ENCODE measurements at places on chromosomes 16 and 17. TPM values are rescaled to one million over a fixed set of nuclear protein-coding genes. Genes with fewer than 3 reads are reported as not detected.

MYH13 gene
- not detected for total RNA-seq

- peak; percentile 87 for DNase-seq
Measured at GRCh38 chr16:50102051-50102746, 36.4 kb downstream of the HEATR3 start.

- peak; percentile 97 for DNase-seq
Measured at GRCh38 chr16:56191156-56191815, at the start of gene GNAO1. TSS of gene GNAO1 (plus strand) at chr16:56191489. CDS start at chr16:56192236, 747 bp downstream.

RGS11 gene
- 0.59 TPM for total RNA-seq

TMEM114 gene
- total RNA-seq = not detected

- DNase-seq = no peak
Measured at GRCh38 chr17:27218719-27219488, 75.0 kb upstream of the WSB1 start.

GRCh38 chr16:28001184-28001583 is 62.3 kb downstream of the GSG1L start:
- peak; percentile 59 for DNase-seq

DNA sequence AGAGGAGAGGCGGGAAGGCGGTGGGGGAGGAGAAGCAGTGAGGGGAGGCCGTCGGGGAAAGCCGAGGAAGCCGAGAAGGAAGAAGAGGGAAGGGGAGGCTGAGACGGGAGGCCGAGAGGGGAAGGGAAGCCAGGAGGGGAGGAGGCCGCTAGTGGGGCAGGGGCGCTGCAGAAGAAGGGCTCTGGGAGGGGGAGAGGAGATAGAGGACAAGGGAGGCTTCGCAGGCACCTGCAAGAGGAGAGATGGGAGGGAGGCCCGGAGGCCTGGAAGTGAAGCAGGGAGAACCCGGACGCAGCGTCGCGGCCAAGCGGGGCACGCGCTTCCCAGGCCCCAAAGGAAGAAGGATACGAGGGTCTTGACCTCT is 2.3 kb downstream of the C17orf58 start:
- no peak for DNase-seq

SLC16A6 gene
- total RNA-seq = 1.4 TPM

DNA sequence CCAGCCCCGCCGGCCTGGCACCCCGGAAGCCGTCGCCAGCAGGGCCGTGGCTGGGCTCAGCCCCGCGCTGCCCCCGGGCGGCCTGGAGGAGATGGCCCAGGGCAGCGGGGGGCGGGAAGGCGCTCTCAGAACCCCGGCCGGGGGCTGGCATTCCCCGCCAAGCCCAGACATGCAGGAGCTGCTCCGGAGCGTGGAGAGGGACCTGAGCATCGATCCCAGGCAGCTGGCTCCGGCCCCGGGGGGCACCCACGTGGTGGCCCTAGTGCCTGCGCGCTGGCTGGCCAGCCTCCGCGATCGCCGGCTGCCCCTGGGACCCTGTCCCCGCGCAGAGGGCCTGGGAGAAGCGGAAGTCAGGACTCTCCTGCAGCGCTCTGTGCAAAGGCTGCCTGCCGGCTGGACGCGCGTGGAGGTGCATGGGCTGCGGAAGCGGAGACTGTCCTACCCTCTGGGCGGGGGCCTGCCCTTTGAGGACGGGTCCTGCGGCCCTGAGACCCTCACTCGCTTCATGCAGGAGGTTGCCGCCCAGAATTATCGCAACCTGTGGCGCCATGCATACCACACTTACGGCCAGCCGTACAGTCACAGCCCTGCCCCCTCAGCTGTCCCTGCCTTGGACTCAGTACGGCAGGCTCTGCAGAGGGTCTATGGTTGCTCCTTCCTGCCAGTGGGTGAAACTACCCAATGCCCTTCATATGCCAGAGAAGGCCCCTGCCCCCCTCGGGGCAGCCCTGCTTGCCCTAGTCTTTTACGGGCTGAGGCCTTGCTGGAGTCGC is 551 bp downstream of the WDR81 start:
- DNase-seq = peak; percentile 98

DNA sequence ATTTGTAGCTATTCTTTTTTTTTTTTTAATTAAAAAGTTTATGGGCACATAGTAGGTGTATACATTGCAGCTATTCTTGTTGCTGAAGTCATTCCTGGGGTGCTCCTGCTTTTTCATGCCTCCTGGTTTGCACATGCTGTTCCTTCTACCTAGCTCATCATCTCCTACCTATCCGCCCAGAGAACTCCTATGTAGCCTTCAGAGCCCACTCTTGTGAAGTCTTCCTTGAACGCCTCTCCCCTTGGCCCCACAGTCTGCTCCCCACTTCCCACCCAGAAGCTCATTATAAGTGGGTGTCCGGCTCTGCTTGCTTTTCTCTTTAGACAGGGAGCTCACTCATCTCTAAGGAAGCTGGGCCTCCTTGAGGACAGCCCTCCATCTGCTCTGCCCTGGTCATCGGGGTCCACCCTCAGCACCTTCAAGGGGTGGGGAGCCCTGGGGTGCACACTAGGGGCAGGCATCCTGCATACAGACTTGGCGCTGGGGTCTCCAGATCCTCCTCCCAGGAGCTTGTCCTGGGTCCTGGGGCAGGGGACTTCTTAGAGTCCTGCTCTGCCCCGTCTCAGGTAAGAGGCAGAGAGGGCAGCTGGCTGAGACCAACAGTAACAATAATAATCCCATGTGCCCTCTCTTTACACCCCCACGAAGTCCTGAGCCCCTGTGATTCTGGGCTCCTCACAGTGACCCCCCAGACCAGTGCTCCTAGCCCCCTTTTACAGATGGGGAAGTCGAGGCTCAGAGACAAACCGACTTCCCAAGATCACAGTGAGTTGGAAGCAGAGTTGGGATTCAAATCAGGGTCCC is 3.5 kb upstream of the B9D1 start:
- peak; percentile 66 for DNase-seq

DNA sequence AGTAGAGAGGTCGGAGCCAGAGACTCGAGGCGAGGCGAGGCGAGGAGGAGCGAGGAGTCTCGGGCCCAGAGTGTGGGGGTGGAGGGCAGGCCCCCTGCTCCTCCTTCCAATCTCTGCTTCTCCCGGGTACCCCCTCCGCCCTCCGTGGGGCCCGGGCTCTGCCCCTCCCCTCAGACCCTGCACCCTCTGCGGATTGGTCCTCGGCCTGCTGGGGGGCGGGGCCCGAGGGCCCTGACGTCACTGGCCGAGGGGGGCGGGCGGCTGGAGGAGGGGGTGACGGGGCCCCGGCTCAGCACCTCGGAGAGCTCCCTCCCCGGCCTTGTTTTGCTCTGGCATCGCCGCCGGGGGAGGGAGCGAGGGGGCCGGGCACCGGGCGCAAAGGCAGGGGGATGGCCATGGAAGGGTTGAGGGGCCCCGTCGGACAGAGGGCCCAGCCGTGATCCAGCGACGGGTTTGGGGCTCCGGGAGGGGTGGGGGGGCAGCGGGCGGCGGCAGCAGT is at the start of gene RUNDC3A:
Gene RUNDC3A (plus strand): TSS at position 282 of the 499 bp plus-strand sequence. CDS start 232 bp downstream, outside the sequence.
- DNase-seq = peak; percentile 100

AIPL1 gene
- total RNA-seq = not detected

- DNase-seq = no peak
Measured at GRCh38 chr16:84775262-84775810, 44.4 kb upstream of the CRISPLD2 start.

DNA sequence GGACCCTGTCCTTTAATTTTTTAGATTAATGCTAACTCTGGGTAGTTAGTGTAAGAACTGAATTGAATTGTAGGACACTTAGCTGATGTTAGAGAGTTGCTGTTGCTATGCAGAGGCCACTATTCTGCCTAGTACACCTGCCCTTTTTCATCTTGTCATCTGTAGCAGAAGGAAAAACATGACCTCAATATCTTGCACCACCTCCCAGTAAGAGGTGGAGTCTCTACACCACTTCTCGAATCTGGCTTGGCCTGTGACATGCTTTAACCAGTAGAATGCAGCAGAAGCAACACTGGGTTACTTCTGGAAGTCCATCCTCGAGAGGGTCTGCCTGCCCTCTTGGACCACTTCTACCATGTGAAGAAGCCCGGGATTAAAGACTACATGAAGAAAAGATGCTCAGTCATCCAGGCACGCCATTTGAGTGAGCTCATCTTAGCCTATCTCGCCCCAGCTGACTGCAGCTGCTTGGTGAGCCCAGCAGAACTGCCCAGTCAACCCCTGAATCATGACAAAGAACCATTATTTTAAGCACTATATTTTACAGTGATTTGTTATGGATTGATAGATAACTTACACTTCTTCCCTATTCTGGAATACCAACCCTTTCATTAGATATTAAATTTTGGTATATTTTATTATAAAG is 153.5 kb downstream of the MYO1D start:
- DNase-seq = no peak

DNA sequence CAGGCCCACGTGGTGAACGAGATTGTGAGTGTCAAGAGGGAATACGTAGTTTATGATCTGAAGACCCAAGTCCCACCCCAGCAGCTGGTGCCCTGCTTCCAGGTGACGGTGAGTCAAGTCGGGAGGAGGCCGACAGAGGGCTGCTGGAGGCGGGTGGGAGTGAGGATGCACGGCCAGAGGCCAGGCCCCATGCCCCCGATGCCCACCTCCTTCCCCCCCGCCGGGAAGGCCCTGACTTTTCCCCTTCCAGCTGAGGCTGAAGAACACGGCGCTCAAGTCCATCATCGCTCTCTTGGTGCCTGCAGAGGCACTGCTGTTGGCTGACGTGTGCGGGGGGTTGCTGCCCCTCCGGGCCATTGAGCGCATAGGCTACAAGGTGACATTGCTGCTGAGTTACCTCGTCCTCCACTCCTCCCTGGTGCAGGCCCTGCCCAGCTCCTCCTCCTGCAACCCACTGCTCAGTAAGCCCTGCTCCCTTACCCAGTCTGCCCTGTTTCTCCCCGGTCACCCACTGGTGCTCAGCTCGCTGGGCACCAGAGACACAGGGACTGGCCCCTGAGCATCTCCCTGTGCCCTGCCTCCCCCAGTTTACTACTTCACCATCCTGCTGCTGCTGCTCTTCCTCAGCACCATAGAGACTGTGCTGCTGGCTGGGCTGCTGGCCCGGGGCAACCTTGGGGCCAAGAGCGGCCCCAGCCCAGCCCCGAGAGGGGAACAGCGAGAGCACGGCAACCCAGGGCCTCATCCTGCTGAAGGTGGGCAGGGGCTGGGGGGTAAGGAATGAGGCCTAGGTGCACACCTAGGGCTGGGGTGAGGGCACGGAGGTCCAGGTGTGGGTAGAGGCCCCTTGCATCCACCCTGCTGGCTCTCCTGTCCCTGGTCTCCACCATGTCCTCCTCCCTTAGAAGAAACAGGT is 2.6 kb downstream of the ZACN start:
- DNase-seq = peak; percentile 76

GRCh38 chr17:32161029-32161428 is 18.7 kb downstream of the RHOT1 start:
- no peak for DNase-seq

- no peak for DNase-seq
Measured at GRCh38 chr16:65068151-65068740, 53.6 kb downstream of the CDH11 start.

- no peak for DNase-seq
Measured at GRCh38 chr16:77965346-77965745, 57.0 kb upstream of the CLEC3A start.

DNA sequence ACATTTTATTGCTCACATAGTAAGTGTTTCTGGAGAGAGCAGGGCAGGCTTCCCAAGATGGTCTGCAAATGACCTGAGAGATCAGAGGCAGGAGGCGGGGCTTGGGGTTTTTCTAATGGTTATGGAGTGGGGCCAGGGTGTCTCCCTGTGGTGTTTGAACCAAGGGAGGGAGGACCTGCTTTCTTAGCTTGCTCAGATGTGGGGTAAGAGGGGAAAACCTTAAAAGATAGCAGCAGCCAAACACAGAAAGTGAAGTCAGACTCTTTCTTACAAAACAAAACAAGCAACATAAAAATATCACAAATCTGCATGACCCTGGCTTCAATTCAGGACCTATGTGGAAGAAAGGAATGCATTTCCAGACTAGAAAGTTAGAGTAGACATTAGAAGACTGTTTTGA is 22.9 kb upstream of the DNAJA2 start:
- no peak for DNase-seq

JPH3 gene
- not detected for total RNA-seq

DNAAF8 gene
- 2.7 TPM for total RNA-seq

DNA sequence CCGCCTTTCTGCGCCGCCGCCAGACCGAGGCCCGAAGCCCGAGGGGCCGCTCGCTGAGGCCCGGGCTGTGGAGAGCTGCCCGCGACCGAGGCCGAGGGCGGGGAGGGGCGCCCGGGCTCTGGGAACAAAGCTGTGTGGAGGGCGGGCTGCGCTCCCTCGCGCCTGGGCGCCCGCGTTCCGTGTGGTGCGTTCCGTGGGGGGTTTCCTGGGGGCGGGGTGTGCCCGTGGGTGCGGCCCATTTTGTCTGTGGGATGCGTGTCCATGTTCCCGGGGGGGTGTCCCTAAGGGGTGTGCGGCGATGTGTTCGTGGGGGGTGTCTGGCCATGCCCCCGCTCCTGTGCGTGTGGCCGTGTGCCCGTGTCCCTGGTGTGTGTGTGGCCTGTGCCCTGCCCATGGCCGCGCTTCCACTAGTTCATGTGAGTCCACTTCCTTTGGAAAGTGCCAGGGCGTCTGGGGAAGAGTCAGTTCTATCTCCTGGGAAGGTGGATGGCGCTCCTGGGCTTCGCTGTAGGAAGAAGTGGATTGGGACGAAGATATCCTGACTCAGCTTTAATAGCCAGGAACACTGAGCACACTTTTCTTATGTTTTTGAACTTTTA is 520 bp downstream of the JPT2 start:
- DNase-seq = no peak

- peak; percentile 92 for DNase-seq
Measured at GRCh38 chr17:17712268-17712924, 31.1 kb downstream of the RAI1 start.

DNA sequence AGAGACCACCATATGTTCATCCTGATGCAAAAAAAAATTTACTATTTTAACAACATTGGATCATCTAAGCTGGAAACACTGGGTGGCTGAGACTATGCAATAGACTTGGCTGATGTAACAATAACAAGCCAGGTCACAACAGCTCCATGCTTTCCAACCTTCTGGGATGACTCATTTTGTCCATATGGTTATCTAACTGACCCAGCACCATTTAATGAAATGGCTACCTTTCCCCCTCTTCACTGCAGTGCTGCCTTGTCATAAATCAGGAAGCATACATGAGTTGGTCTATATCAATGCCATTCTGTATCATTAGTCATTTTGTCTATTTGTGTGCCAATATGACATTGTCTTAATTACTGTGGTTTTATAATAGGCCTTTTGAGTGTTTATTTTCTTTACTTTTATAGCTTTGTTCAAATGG is 217.6 kb upstream of the KCNJ16 start:
- peak; percentile 37 for DNase-seq

ZDHHC1 gene
- 9.0 TPM for total RNA-seq

- no peak for DNase-seq
Measured at GRCh38 chr17:538181-538973, 176.3 kb downstream of the VPS53 start.

C17orf78 gene
- not detected for total RNA-seq

All from osteoblast (primary cell).